Sciatic nerve (tissue), 2 donors: ENCODE measurements at places on chromosomes 7 and 10. TPM values are rescaled to one million over a fixed set of nuclear protein-coding genes. Genes with fewer than 3 reads are reported as not detected.

Gene IL6
- 28.1 TPM for total RNA-seq

Gene TFPI2
- 4.1 TPM for total RNA-seq

Gene AGBL3
- total RNA-seq, result 5.3 TPM

Gene ZFYVE27
- 32.9 TPM for total RNA-seq

Gene DGKI
- total RNA-seq, result 2.3 TPM

Gene EMX2
- 3.3 TPM for total RNA-seq

Gene CTTNBP2
- 21.5 TPM for total RNA-seq

Gene FAM25G
- not detected for total RNA-seq

Gene SPDYE1
- not detected for total RNA-seq

Gene POLR2J3
- 64.2 TPM for total RNA-seq

Gene FKBP6
- total RNA-seq, result not detected

Gene NEBL
- 37.2 TPM for total RNA-seq

Gene OR6B1
- total RNA-seq, result not detected

Gene TEX36
- total RNA-seq, result not detected

Gene AKR1B15
- total RNA-seq, result 1.3 TPM

Gene NYAP1
- 9.1 TPM for total RNA-seq

Gene NKX2-3
- not detected for total RNA-seq

Gene SPDYE11
- total RNA-seq, result not detected

Gene ELFN1
- total RNA-seq, result 2.4 TPM

Gene CEP55
- 0.62 TPM for total RNA-seq

Gene RABGEF1
- total RNA-seq, result 38.6 TPM

Gene VIPR2
- 2.0 TPM for total RNA-seq

Gene PRF1
- 7.6 TPM for total RNA-seq

Gene BAG3
- total RNA-seq, result 50.1 TPM

Gene DPYSL4
- total RNA-seq, result 0.31 TPM

Gene OR6V1
- not detected for total RNA-seq

Gene KLHL7
- total RNA-seq, result 29.1 TPM

Gene PITRM1
- 85.7 TPM for total RNA-seq

Gene DKK1
- 3.3 TPM for total RNA-seq

Gene PRDX3
- 62.3 TPM for total RNA-seq

Gene SUPV3L1
- total RNA-seq, result 22.7 TPM

Gene UCMA
- not detected for total RNA-seq

Gene PLAC9
- total RNA-seq, result 103 TPM

Gene MEOX2
- 142 TPM for total RNA-seq

Gene NOS3
- total RNA-seq, result 26.6 TPM

Gene PRRT4
- 4.0 TPM for total RNA-seq

Gene ANKRD1
- 0.36 TPM for total RNA-seq

Gene EIF3B
- total RNA-seq, result 93.6 TPM

Gene ELOVL3
- total RNA-seq, result not detected

Gene PVRIG
- 1.2 TPM for total RNA-seq

Gene PHKG1
- total RNA-seq, result 2.7 TPM

Gene FAM13C
- 25.0 TPM for total RNA-seq

Gene GRID1
- 15.4 TPM for total RNA-seq
